GM23248 (cell line): ENCODE measurements at places on chromosomes 2 and 18. TPM values are rescaled to one million over a fixed set of nuclear protein-coding genes. Genes with fewer than 3 reads are reported as not detected.
A peak's percentile ranks its signal among the peaks of the same experiment; 100 is the strongest.

DNA sequence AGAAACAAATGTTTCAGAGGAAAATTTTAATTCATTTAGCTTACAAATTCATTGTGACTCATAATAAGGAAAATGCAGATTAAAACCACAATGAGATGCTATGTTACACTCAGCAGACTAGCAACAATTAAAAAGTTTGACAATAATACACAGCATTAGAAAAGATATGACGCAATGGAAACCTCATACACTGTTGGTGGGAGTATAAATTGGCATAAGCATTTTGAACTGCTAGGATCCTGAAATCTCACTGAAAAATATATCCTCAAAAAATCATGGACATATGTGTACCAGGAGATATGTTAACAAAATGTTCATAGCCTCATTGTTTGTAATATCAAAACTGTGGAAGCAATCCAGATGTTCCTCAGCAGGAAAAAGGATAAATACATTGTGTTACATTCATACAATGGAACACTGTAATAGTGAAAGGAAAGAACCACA lies 13.7 kb downstream of the CALCRL start:
- peak overlapping the region; percentile 55 for H3K27ac ChIP-seq
- no peaks in the 10 kb centered on the region for H3K27me3 ChIP-seq
- H3K36me3 ChIP-seq: no peaks in the 10 kb centered on the region
- peak; percentile 67 for DNase-seq
- no peak overlapping the region for H3K4me3 ChIP-seq

DNA sequence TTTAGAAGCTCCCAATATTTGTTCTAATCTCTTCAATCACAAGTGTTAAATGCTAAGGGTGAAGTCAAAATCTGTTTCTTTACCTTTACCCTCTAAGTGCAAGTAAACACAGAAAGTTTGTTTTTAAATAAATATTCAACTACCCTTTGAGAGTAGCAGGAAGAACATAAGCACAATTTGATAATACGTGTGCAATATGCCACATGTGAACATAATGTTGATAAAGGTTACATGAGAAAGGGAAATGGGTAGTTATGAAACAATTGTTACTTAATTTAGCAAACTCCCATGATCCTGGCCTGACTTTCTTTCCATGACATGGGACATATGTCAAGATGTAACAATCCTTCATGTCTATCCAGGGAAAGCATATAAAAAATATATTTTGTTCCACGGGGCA lies 7.1 kb downstream of the SPRED2 start:
- H3K27ac ChIP-seq: no peak overlapping the region
- no peak for DNase-seq
- no peak overlapping the region for H3K4me3 ChIP-seq
- H3K36me3 ChIP-seq: no peaks in the 10 kb centered on the region
- peaks cover 30% of the 10 kb centered on the region for H3K4me1 ChIP-seq

The ITGB6 gene
- not detected in 2 replicates for total RNA-seq

GRCh38 chr2:44949329-44950151 lies 8.0 kb downstream of the SIX3 start:
- H3K4me3 ChIP-seq: peak overlapping the region; percentile 38
- peaks cover 62% of the 10 kb centered on the region for H3K27me3 ChIP-seq
- no peak overlapping the region for H3K27ac ChIP-seq
- no peaks in the 10 kb centered on the region for H3K36me3 ChIP-seq
- H3K4me1 ChIP-seq: peaks cover 4% of the 10 kb centered on the region; the same call in 1 of the 2 replicates

The RUFY4 gene
- not detected in 2 replicates for total RNA-seq

DNA sequence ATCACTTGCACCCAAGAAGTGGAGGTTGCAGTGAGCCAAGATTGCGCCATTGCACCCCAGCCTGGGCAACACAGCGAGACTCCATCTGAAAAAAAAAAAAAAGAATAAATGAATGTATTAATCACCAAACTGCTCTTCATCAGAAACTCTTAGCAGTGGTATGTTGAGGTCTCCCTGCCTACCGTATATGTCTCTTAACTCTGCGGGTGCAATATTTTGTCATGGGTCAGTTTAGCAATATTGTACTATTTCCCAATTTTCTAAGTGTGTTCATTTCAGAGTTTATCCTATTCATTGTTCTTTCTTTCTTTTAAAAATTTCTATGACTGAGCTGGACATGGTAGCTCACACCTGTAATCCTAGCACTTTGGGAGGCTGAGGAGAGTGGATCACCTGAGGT lies 37.9 kb upstream of the MAP4K3 start:
- DNase-seq: no peak
- no peaks in the 10 kb centered on the region for H3K27me3 ChIP-seq
- no peaks in the 10 kb centered on the region for H3K36me3 ChIP-seq
- no peak overlapping the region for H3K27ac ChIP-seq
- peaks cover 6% of the 10 kb centered on the region for H3K4me1 ChIP-seq

- no peaks in the 10 kb centered on the region for H3K36me3 ChIP-seq
- no peak overlapping the region for H3K4me3 ChIP-seq
- H3K4me1 ChIP-seq: no peaks in the 10 kb centered on the region
- no peak for DNase-seq
- no peaks in the 10 kb centered on the region for H3K27me3 ChIP-seq
Measured at GRCh38 chr2:129376426-129377077, 602.9 kb upstream of the RAB6C start.

DNA sequence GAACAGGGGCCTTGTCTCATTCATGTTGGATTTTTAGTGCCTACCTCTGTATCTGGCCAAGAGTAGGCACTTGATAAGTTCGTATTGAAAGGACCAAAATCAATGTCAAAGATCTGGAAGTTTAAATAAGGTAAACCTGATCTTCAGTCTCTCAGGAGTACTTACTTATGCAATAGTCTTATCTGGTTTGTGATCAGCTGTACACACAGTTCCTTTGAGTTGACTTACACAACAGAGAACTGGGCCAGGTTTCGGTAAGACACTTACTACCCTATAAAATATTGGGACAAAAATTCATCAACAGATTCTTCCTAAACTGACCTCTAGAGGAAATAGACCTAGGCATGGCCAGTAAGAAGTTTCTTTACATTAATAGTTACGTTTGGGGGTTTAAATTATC lies 113.6 kb upstream of the NXPH2 start:
- no peaks in the 10 kb centered on the region for H3K27me3 ChIP-seq
- H3K36me3 ChIP-seq: no peaks in the 10 kb centered on the region
- H3K4me3 ChIP-seq: no peak overlapping the region
- no peak overlapping the region for H3K27ac ChIP-seq
- no peak for DNase-seq

GRCh38 chr2:73837847-73838585 lies 9.3 kb downstream of the STAMBP start:
- no peak for DNase-seq
- 0 out of 2 replicates have a peak, but pooled peaks cover 12% of the 10 kb centered on the region for H3K36me3 ChIP-seq

DNA sequence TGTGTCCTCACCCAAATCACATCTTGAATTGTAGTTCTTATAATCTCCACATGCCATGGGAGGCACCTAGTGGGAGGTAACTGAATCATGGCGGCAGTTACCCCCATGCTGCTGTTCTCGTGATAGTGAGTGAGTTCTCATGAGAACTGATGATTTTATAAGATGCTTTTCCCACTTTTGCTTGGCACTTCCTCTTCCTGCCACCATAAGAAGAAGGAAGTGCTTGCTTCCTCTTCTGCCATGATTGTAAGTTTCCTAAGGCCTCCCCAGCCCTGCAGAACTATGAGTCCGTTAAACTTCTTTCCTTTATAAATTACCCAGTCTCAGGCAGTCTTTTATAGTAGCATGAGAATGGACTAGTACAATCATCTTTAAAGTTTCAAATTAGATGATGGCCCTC lies 902.4 kb upstream of the PIK3C3 start:
- no peak for DNase-seq
- H3K27me3 ChIP-seq: peaks cover 3% of the 10 kb centered on the region; the same call in 1 of the 2 replicates
- H3K4me3 ChIP-seq: no peak overlapping the region

The CHN1 gene
- total RNA-seq: 101 and 115 TPM in 2 replicates

The MC4R gene
- total RNA-seq: 0.32 TPM in 1 of 2 replicates, not detected in the other

- H3K4me3 ChIP-seq: no peak overlapping the region
- H3K27me3 ChIP-seq: no peaks in the 10 kb centered on the region
- no peak for DNase-seq
- H3K27ac ChIP-seq: no peak overlapping the region
Measured at GRCh38 chr2:60507211-60507965, 46.1 kb downstream of the BCL11A start.

- H3K36me3 ChIP-seq: no peaks in the 10 kb centered on the region
- H3K27me3 ChIP-seq: no peaks in the 10 kb centered on the region; the same call in 1 of the 2 replicates
- no peak overlapping the region for H3K4me3 ChIP-seq
Measured at GRCh38 chr2:16635791-16636699, 29.6 kb downstream of the CYRIA start.

DNA sequence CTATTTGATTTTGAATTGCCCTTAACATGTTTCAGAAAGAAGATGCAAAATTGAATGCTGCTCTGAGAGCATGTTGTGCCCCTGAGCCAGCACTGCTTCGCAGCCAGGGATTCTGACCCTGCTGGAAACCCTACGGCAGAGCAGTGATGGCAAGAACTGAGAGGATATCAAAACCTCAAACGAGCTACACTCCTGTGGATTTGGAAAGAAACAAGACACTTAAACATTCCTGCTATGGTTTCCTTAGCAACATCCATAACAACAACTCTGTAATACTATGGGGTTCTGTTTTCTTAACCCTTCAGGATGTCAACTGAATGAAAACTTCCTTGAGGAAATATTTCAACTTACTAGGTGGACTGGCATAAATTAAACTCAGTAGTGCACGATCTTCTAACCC lies 649.1 kb downstream of the NYAP2 start:
- peak; percentile 27 for DNase-seq
- no peak overlapping the region for H3K4me3 ChIP-seq
- H3K36me3 ChIP-seq: no peaks in the 10 kb centered on the region
- H3K27ac ChIP-seq: no peak overlapping the region
- H3K27me3 ChIP-seq: no peaks in the 10 kb centered on the region
- no peaks in the 10 kb centered on the region for H3K4me1 ChIP-seq

GRCh38 chr18:57014772-57015413 lies 132.0 kb upstream of the BOD1L2 start:
- no peaks in the 10 kb centered on the region for H3K27me3 ChIP-seq
- H3K4me3 ChIP-seq: no peak overlapping the region
- no peaks in the 10 kb centered on the region for H3K4me1 ChIP-seq

The SPRED2 gene
- total RNA-seq: 8.5 and 19.7 TPM in 2 replicates

DNA sequence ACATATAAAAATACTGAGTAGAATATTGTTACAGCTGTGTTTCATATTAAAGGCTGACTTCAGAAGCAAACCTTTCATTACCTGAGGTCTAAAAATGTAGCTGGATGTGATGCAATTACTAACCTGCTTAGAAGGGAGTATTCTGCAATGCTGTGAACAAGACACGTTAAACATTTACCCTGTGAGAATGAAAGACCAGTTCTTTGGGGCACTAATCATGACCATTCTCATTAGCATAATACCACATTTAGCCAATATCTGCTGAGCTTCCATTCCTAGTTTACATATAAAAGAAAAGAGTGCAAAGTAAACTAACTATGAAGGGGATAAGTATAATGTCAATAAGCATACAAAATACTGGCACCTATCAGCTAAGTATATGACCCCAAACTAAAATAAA lies 784.0 kb upstream of the KLHL29 start:
- no peak overlapping the region for H3K27ac ChIP-seq
- no peaks in the 10 kb centered on the region for H3K4me1 ChIP-seq
- no peaks in the 10 kb centered on the region for H3K36me3 ChIP-seq
- no peak overlapping the region for H3K4me3 ChIP-seq
- no peak for DNase-seq
